ENCODE measurements at places on chromosomes 6 and 20. TPM values are rescaled to one million over a fixed set of nuclear protein-coding genes. Genes with fewer than 3 reads are reported as not detected.

- H3K27me3 ChIP-seq: no peaks in the 10 kb centered on the region
- H3K4me1 ChIP-seq: peaks cover 31% of the 10 kb centered on the region
- H3K36me3 ChIP-seq: no peaks in the 10 kb centered on the region
Observed at GRCh38 chr20:17570347-17571152, 675 bp downstream of the DSTN start.

DNA sequence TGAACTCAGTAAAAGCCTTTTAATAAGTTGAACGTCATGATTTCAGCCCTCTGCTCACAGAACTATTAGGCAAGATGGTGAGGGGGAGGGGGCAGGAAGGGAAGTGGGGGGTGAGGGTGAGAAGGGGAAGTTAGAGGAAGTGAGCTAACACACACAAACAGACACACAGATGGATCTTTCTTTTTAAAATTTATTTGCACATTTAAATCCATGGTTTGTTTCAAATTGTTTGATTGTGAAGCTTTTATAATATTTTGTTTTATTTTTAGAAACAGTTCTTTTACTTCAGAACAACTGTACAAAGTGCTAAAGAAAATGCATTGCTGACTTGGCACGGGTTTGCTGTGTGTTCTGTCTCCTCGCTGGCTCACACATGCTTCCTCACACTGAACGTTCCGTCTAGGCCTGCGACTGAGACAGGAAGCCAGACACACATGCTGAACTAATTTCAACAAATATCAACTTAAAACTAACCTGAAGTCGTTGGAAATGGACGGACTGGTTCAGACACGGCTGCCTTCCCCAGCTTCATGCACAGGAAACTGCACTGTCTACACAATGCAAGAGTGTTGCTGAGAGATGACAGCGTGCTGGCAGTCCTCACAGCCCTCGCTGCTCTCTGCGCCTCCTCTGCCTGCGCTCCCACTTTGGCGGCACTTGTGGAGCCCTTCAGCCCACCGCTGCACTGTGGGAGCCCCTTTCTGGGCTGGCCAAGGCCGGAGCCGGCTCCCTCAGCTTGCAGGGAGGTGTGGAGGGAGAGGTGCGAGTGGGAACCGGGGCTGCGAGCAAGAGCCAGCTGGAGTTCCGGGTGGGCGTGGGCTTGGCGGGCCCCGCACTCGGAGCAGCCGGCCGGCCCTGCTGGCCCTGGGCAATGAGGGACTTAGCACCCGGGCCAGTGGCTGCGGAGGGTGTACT, 8.1 kb upstream of the ZBP1 start:
- no peak overlapping the region for H3K4me3 ChIP-seq
- H3K36me3 ChIP-seq: no peaks in the 10 kb centered on the region
- no peaks in the 10 kb centered on the region for H3K27me3 ChIP-seq
- H3K4me1 ChIP-seq: peaks cover 10% of the 10 kb centered on the region
- DNase-seq: peak; percentile 51

GRCh38 chr6:43990275-43990626, 137.0 kb downstream of the MRPL14 start:
- H3K4me1 ChIP-seq: peaks cover 20% of the 10 kb centered on the region
- no peak overlapping the region for H3K4me3 ChIP-seq
- H3K27ac ChIP-seq: no peak overlapping the region
- H3K36me3 ChIP-seq: no peaks in the 10 kb centered on the region
- no peaks in the 10 kb centered on the region for H3K27me3 ChIP-seq

- DNase-seq: no peak
- H3K36me3 ChIP-seq: no peaks in the 10 kb centered on the region
- H3K27ac ChIP-seq: no peak overlapping the region
Observed at GRCh38 chr6:32912951-32913350, 27.9 kb downstream of the HLA-DMB start.

DNA sequence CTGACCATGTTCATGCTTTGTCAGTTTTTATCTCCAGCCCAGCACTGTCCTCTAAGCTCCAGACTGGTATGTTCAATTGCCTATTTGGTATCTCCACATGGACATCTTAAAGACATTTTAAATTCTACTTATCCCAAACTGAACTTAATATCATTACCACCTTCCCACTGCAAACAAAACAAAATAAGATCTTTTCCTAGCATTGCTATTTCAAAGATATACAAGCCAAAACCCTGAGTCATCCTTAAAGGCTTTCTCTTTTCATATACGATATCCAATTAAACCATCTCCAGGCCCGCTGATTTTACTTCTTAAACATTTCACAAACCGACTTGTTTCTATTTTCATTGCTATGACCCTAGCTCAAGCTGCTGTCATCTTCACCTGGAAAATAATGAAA, 35.1 kb upstream of the HS3ST5 start:
- H3K36me3 ChIP-seq: no peaks in the 10 kb centered on the region
- H3K27me3 ChIP-seq: no peaks in the 10 kb centered on the region
- H3K27ac ChIP-seq: no peak overlapping the region
- no peak overlapping the region for H3K4me3 ChIP-seq
- peak; percentile 50 for DNase-seq

DNA sequence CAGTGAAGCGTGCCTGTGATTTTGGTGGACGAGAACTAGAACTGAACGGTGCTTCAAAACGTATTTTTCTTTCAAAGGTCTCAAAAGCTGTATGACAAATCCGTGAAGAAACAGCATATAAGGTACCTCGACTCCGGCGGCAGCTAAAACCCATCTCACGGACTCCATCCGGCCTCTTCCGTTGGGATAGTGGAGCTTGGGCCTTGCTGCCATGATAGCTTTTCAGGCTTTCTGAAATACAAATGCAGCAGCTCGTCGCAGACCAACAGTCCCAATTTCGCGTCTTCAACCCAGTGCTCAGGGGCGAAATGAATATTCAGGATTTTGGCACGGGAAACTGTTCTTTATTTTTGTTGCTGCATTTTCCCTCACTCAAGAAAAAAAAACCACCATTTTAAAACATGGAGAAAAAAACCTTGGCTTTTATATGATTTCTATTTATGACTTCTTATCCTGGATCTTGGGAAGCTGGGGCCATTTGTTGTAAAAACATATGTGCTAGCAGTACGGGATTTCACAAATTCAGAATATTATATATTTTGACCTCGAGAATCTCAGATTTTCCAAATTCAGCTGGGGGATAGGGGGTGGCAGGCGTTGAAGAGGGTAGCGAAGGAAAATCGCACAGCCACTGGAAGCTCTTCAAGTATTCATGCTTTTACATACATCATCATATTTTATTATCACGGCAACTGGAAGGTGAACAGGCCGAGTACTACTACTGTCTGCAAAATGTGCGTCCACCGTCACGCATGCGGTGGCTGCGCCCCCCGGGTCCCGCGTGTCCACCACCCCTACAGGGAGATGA, 849 bp downstream of the GSTA4 start:
- H3K4me1 ChIP-seq: peaks cover 41% of the 10 kb centered on the region
- peak overlapping the region; percentile 89 for H3K4me3 ChIP-seq
- DNase-seq: peak; percentile 47

- no peaks in the 10 kb centered on the region for H3K4me1 ChIP-seq
- no peaks in the 10 kb centered on the region for H3K27me3 ChIP-seq
- H3K36me3 ChIP-seq: no peaks in the 10 kb centered on the region
- DNase-seq: no peak
- no peak overlapping the region for H3K4me3 ChIP-seq
- H3K27ac ChIP-seq: no peak overlapping the region
Observed at GRCh38 chr6:140002396-140003022, 628.1 kb upstream of the CITED2 start.

GRCh38 chr20:48538058-48538825, 289.6 kb downstream of the PREX1 start:
- H3K4me3 ChIP-seq: peak overlapping the region; percentile 8
- peak overlapping the region; percentile 55 for H3K27ac ChIP-seq
- H3K27me3 ChIP-seq: peaks cover 39% of the 10 kb centered on the region
- H3K4me1 ChIP-seq: peaks cover 22% of the 10 kb centered on the region

DNA sequence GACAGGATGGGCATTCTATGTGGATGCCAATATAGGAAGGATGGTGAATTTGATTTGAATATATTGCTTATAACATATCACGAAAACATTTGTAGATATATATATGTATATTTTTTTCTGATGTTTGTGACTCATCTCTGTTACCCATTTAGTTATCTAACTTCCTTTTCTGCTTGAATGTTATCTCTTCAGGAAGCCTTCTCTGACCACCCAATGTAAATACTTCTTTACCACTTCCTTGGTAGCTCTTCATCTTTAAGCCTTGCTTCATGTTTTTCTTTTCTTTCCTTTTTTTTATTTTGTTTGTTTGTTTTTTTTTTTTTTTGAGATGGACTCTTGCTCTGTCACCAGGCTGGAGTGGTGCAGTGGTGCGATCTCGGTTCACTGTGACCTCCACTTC, 260.5 kb upstream of the EPHA7 start:
- H3K36me3 ChIP-seq: no peaks in the 10 kb centered on the region
- no peak overlapping the region for H3K4me3 ChIP-seq
- DNase-seq: no peak
- peaks cover 39% of the 10 kb centered on the region for H3K4me1 ChIP-seq
- peak overlapping the region; percentile 68 for H3K27ac ChIP-seq
- H3K27me3 ChIP-seq: no peaks in the 10 kb centered on the region

- no peaks in the 10 kb centered on the region for H3K27me3 ChIP-seq
- peaks cover 7% of the 10 kb centered on the region for H3K4me1 ChIP-seq
- H3K4me3 ChIP-seq: no peak overlapping the region
- H3K27ac ChIP-seq: no peak overlapping the region
- no peaks in the 10 kb centered on the region for H3K36me3 ChIP-seq
- no peak for DNase-seq
Observed at GRCh38 chr6:128310451-128310850, 209.9 kb downstream of the PTPRK start.

- H3K27me3 ChIP-seq: no peaks in the 10 kb centered on the region
- H3K4me3 ChIP-seq: no peak overlapping the region
- no peak overlapping the region for H3K27ac ChIP-seq
- peak; percentile 50 for DNase-seq
Observed at GRCh38 chr6:51753635-51754034, 333.8 kb downstream of the PKHD1 start.

GRCh38 chr6:21987501-21987957, 309.3 kb downstream of the PRL start:
- H3K4me3 ChIP-seq: peak overlapping the region; percentile 4
- H3K36me3 ChIP-seq: no peaks in the 10 kb centered on the region
- peak overlapping the region; percentile 29 for H3K27ac ChIP-seq
- H3K27me3 ChIP-seq: no peaks in the 10 kb centered on the region
- peak; percentile 75 for DNase-seq
- H3K4me1 ChIP-seq: peaks cover 24% of the 10 kb centered on the region

- H3K4me1 ChIP-seq: no peaks in the 10 kb centered on the region
- no peaks in the 10 kb centered on the region for H3K36me3 ChIP-seq
- no peak overlapping the region for H3K4me3 ChIP-seq
- DNase-seq: peak; percentile 45
Observed at GRCh38 chr6:101259505-101259904, 134.0 kb upstream of the GRIK2 start.

- H3K36me3 ChIP-seq: no peaks in the 10 kb centered on the region
- H3K4me1 ChIP-seq: no peaks in the 10 kb centered on the region
- no peak for DNase-seq
Observed at GRCh38 chr6:108350528-108350927, 55.7 kb downstream of the AFG1L start.

GRCh38 chr6:71529769-71530168, 241.2 kb downstream of the OGFRL1 start:
- no peak overlapping the region for H3K4me3 ChIP-seq
- H3K36me3 ChIP-seq: no peaks in the 10 kb centered on the region
- peaks cover under 1% of the 10 kb centered on the region for H3K27me3 ChIP-seq
- H3K27ac ChIP-seq: no peak overlapping the region

GRCh38 chr6:106079961-106080762, 6.0 kb upstream of the PRDM1 start:
- H3K27me3 ChIP-seq: no peaks in the 10 kb centered on the region
- DNase-seq: no peak
- H3K27ac ChIP-seq: no peak overlapping the region
- H3K36me3 ChIP-seq: no peaks in the 10 kb centered on the region

DNA sequence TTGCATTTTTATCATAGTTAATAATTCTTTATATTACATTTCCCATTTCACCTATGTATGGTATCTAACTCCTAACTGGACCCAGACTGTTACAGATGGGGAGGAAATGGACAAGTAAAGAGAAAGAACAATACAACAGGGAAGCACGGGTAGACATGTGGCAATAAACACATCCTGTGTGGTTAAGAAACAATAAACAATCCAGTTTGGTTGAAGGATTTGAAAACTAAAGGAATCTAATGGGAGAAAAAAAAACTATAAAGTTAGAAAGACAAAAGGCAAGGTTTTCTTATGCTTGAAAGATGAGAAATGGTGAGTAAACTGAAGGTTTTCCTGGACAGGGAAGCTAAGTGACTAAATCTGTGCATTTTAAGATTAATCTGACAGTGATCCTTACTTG, 34.9 kb upstream of the ALDH8A1 start:
- H3K27ac ChIP-seq: no peak overlapping the region
- H3K4me3 ChIP-seq: no peak overlapping the region
- H3K36me3 ChIP-seq: peaks cover 9% of the 10 kb centered on the region
- no peak for DNase-seq
- H3K27me3 ChIP-seq: no peaks in the 10 kb centered on the region

DNA sequence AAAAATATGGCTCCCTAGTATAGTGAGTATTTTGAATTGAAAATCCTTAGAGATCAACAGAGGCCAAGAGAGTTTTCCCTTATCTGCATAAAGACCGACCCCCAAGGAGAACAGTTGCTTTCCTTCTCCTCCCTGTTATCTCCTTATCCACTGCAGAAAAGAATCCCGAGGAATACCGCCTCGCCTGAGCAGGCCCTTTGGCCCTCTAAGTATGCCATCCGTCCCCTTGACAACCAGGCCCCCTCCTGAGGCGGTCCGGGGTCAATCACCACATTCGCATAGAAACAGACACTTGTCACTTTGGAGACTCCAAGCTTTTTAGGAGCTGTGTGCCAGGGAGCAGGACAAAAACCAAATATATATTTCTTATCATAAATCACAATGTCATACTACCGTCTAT, 15.9 kb upstream of the GGTLC1 start:
- H3K4me3 ChIP-seq: no peak overlapping the region
- peaks cover 43% of the 10 kb centered on the region for H3K27me3 ChIP-seq
- no peaks in the 10 kb centered on the region for H3K36me3 ChIP-seq
- no peaks in the 10 kb centered on the region for H3K4me1 ChIP-seq
- H3K27ac ChIP-seq: no peak overlapping the region

DNA sequence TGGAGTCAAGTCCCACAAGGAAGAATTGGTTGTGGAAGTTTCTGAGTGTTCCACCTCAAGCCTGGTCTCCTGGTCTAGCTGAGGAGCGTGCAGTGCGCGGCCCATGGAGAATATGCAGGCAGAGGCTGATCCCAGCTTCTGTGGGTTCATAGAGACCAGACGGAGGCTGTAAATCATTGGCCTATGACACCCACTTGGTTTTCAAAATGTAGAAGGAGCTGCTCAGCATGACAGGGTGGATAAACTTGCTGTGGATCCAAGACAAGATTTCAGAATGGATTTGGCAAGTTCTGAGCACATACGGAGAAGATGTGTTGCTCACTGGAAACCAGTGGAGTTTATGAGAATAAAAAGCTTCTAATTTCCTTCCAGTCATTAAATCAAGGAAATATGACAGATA, 744 bp downstream of the KIF25 start:
- no peaks in the 10 kb centered on the region for H3K4me1 ChIP-seq
- no peak overlapping the region for H3K4me3 ChIP-seq
- no peaks in the 10 kb centered on the region for H3K36me3 ChIP-seq

LCA5 gene
- total RNA-seq: 0.73 TPM

CDSN gene
- 0.55 TPM for total RNA-seq

OR2B6 gene
- total RNA-seq: not detected

HUS1B gene
- 4.2 TPM for total RNA-seq

SAMD3 gene
- total RNA-seq: not detected

BPIFB2 gene
- total RNA-seq: not detected
